CD4-positive, alpha-beta T cell treated with Interleukin-17A for 4 hours (primary cell): ENCODE measurements at places on chromosomes 3 and 15.

DNA sequence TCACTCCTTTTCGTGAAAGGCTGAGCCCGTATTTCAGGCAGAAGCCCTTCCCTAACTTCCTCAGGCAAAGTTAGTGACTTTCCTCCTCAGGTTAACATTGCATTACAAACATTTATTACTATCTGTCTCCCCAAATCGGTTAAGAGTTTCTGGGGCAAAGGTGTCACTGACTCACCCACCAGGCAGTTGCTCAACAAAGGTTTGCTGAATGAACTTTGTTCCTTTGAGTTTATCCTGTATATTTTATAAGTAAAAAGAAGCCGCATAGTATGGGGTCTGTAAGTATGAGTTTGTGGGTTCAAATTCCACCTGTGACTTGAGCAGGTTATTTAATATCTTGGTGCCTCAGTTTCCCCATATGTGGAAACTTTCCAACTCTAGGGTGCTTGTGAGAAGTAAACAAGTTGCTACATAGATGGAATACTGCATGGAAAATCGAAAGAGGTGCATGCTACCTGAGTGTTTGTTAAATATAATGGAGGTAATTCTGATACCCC lies 177.7 kb downstream of the THRB start:
- no peak for DNase-seq

GRCh38 chr3:103459815-103460214 lies 1025.0 kb downstream of the ZPLD1 start:
- no peak for DNase-seq

DNA sequence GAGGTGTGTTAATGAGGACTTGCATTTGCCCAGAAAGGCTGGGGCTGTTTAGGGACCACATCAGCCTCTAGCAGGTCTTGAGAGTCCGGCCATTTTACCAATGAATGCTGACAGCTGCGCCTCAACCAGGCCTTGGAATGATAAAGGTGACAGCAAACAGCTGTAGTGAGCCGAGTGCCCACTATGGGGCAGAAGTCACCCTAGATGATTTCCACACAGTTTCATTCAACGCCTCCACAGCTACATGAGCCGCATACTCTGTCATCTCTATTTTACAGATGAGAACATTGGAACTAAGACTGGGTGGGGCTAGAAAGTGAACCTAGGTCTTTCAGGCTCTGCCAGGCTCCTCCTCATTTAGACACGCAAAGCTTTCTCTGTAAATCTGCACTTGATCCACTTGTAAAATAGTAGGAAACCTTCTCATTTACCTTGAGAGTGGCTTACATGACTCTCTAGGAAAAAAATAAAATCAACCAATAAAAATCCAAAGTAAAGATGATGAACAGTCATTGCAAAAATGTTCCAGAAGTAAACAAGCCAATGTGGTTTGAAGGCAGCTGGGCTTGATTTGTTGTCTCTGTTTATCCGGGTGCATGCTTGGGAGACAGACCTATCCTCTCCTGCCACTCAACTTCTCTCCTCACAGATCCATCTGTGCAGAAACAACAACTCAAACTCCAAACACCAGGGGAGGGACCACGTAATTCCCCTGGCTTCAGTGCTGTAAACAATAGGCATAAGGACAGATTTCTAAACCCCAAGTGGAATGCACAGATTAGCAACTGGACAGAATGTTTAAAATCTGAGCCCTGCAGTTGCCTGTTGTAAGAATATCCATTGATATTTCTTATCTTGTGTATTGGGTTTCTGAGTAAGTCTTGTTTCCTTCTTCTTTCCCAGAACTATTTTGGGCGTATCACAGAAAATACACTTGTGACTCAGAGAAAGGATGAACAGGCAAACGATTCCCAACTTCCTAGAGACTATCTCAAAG lies 31.5 kb upstream of the LDHAL6B start:
- peak; percentile 20 for DNase-seq

GRCh38 chr3:17028363-17028762 lies 143.6 kb downstream of the PLCL2 start:
- DNase-seq, result no peak

GRCh38 chr3:60033901-60034453 lies 984.2 kb upstream of the CFAP20DC start:
- no peak for DNase-seq

DNA sequence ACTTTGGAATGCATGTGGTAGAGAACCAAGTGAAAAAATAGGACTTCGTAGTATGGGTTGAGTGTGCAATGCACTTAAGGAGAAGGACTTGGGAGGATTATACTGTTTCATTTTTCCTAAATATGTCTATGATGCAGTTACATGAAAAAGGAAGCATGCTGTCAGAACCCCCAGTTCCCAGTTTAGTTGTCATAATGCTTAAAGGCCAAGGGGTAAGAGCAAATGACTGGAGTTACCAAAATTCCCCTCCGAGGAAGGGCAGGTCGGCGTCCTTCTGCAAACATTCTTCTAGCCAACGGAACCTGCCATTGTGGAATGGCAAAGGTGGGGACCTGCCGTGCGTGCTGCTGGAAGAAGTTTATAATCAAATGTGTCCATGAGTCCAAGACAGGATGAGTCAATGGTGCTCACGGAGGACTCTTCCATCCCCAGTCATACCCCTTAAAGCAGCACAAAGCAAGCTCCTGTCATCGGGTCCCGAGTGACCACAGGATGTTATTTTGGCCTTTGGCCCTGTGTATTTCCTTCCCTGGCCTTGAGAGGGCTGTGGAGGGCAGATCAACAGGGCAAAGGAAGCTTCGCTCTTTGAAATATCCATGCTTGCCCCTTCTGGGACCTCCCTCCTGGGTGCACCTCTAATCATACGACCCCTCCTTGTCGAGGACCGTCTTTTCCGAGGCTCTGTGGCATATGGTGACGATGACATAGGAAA lies 93.2 kb downstream of the SLCO3A1 start:
- DNase-seq, result no peak

DNA sequence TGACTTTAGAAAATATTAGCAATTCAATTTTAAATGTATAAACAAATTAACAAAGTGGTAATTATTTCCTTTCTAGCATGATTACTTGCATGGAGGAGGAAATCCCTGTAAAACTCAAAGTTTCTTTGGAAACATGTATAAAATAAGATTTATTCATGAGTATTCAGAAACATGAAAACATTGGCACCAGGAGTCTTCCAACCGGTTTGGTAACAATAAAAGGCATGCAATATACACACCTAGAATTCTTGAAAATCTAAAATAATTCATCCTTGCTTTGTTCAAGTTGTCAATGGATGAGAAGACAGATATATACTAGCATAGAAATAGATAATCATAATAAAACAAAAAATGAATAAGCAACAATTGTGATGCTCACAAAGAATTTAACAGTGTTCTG lies 76.4 kb downstream of the ZPLD1 start:
- no peak for DNase-seq

GRCh38 chr3:160170409-160171370 lies 54.5 kb upstream of the C3orf80 start:
- DNase-seq, result no peak

- no peak for DNase-seq
Observed at GRCh38 chr15:63385911-63386531, 4.4 kb upstream of the CA12 start.

DNA sequence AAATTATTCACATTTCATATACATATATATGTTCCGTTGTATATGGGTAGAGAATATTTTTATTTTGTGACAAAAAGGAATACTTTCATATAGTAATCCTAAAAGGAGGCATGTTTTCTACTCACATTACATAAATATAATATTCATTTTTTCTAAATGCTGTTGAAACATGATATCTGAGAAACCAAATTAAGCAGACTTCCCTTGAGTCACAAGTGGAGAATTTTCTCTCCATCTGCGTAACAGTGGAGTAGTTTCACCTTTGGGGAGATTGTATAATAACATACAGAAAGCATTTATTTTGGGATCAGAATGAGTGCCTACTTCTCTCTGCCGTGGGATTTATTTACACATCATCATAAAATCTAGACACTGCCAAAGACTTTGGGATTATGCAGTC lies 849.8 kb downstream of the NSUN3 start:
- no peak for DNase-seq

DNA sequence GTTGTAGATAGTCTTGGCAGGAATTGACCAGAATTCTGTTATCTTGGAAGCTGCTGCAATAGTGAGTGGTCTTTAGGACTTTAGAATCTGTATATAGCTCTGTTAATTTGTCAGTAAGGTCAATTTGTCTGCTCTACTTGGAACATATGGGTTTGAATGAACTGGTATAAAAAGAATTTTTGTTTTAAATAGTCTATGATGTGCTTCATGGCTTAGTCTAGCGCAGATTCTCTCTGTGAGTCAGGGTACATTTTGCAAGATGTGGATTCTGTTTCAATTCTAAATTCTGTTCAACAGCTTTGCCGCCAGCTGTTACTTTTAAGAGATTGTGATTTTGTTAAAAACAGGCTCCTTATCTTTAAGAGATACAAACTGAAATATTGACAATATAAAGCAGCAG lies 135.9 kb upstream of the AGBL1 start:
- no peak for DNase-seq

- no peak for DNase-seq
Observed at GRCh38 chr3:156681002-156681401, 6.6 kb downstream of the TIPARP start.

GRCh38 chr3:113753376-113753985 lies 6.6 kb downstream of the ATP6V1A start:
- no peak for DNase-seq

- DNase-seq, result no peak
Observed at GRCh38 chr15:60993008-60993407, 236.1 kb downstream of the RORA start.

GRCh38 chr15:78950902-78951840 lies 6.3 kb upstream of the CTSH start:
- DNase-seq, result no peak

- no peak for DNase-seq
Observed at GRCh38 chr3:113896930-113897329, 50.9 kb upstream of the ZDHHC23 start.

- no peak for DNase-seq
Observed at GRCh38 chr15:83992324-83993031, 243.1 kb upstream of the GOLGA6L4 start.

DNA sequence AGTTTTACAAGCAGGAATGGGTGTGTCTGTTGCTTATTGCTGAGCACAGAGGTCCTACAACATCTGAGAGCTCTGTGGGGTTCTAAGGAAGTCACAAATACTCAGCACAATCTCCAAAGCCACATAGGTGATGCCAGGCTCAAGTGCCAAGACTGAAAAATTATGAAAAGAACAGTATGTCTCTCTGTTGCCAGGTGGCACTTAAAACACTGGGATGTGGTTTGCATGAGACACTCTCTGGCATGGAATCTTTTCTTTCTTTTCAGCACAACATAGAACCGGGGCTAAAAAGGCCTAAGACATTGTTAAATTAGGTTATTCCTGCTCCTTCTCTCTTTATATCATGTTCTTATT lies 127.3 kb upstream of the PRICKLE2 start:
- DNase-seq, result no peak

GRCh38 chr15:45185903-45186770 lies 1.6 kb downstream of the SHF start:
- no peak for DNase-seq

DNA sequence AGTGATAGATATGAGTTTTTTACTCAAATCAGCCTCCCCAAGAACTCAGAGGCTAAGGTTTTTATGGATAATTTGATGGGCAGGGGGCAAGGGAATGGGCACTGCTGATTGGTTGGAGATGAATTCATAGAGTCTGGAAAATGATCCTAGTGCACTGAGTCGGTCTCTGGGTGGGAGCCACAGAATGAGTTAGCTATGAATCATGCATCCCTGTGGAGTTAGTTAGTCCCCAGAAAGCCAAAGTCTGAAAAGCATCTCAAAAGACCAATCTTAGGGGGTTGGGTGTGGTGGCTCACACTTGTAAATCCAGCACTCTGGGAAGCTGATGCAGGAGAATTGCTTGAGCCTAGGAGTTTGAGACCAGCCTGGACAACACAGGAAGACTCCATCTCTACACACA lies 516.1 kb downstream of the AGBL1 start:
- no peak for DNase-seq

GRCh38 chr3:66425576-66426114 lies 75.2 kb downstream of the LRIG1 start:
- DNase-seq, result no peak

DNA sequence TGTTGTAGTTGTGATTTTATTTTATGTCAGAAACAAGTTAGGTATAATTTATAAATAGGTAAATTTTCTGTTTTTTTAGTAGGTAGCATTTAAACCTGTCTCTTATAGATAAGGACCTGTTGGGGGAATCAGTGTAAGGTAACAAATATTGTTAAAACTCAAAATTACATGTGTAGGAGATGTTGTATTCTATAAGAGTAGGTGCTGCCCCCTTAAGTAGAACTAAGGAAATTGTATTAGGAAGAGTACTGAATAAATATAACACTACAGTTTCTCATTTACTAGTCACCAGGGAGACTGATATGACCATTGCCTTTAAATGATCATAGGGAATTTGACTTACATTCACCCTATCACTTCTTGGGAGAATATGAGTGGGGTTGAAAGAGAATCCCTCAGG lies 31.2 kb downstream of the SLC25A36 start:
- DNase-seq, result no peak

- no peak for DNase-seq
Observed at GRCh38 chr3:77256584-77257503, 216.9 kb downstream of the ROBO2 start.

GRCh38 chr3:114525278-114525677 lies 231.4 kb downstream of the TIGIT start:
- DNase-seq, result no peak

- no peak for DNase-seq
Observed at GRCh38 chr3:152040319-152040718, 166.9 kb downstream of the SUCNR1 start.

DNA sequence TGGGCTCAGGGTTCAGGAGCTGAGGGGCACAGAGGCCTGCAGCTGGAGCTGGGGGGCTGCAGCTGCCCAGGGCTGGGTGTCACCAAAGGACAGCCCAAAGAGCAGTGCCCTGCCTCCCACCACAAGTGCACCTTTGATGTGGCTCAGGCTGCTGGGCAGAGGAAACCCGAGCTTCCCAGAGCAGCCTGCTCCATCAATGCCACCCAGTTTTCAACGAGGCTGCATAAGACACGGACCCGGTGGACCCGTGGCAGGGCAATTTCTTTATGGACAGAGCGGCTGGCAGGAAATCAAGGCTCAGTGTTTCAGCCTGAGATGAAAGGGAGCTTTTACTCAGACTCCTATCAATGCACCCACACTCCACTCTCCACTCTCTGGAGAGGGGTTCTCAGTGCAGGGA lies 18.7 kb downstream of the SEMA5B start:
- DNase-seq, result no peak

DNA sequence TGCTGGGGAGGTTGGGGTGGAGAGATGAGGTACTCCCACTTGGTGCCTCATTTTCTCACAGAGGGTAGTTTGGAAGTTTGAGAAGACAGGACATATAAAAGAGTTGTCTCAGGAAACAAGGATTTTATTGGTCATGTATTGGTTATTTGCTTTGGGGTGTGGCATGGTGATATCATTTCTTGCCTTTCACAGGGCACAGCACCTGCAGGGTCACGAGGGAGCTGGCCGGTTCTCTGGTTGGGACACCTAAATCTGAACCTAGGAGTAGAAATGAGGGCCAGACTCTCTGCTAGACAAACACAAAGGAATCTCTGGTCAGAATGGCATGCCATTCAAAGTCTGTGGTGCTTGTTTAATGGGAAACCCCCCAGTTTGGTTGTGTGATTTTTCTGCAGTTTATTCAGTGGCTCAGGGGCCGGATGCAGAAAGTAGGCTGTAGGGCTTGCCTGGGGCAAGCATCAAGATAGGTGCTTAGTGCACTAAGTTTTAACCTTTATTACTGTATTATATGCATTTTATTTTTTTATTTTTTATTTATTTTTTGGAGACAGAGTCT lies 237.7 kb upstream of the EIF1B start:
- DNase-seq, result no peak

- no peak for DNase-seq
Observed at GRCh38 chr15:84979651-84980050, 2.0 kb upstream of the PDE8A start.

- DNase-seq, result no peak
Observed at GRCh38 chr3:95798628-95799027, 1015.8 kb upstream of the EPHA6 start.
